ENCODE measurements at places on chromosomes 12 and 14.
A peak's percentile ranks its signal among the peaks of the same experiment; 100 is the strongest.

DNA sequence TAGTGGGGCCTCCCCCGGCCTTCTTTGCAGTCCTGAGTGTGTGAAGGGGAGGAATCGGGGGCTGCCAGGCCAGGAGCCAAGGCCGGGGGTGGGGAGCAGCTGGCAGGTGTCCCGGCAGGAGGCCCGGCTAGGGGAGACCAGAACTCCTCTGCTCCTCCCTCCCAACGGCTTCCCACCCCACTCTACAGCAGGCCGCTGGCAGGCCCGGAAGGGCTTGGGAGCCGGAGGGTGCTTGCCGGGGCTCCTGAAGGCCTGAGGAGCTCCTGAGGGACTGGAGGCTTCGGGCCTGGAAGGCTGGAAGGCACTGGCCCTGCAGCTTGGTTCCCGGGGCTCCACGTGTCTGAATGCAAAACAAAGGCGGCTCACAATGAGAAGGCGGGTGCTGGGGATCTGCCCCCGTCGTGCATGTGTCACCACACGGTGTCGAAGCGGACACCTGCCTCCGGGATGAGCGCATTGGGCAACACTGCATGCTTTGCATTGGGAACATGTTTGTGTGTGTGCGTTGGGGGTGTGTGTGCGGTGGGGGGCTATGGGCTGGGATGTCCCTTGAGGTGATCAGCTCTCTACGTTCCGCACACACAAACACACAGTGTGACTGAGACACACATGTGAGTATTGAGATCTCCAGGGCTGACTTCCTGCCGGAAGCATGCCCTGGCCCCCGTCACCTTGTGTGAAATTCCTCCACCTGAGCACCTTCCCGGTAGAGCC, 30.9 kb upstream of the ANKRD9 start:
- no peak for DNase-seq

- no peak for DNase-seq
These were observed 128.1 kb upstream of the AMIGO2 start for GRCh38 chr12:47207829-47208248.

GRCh38 chr14:103923863-103924262, 4.4 kb upstream of the TDRD9 start:
- no peak for DNase-seq

DNA sequence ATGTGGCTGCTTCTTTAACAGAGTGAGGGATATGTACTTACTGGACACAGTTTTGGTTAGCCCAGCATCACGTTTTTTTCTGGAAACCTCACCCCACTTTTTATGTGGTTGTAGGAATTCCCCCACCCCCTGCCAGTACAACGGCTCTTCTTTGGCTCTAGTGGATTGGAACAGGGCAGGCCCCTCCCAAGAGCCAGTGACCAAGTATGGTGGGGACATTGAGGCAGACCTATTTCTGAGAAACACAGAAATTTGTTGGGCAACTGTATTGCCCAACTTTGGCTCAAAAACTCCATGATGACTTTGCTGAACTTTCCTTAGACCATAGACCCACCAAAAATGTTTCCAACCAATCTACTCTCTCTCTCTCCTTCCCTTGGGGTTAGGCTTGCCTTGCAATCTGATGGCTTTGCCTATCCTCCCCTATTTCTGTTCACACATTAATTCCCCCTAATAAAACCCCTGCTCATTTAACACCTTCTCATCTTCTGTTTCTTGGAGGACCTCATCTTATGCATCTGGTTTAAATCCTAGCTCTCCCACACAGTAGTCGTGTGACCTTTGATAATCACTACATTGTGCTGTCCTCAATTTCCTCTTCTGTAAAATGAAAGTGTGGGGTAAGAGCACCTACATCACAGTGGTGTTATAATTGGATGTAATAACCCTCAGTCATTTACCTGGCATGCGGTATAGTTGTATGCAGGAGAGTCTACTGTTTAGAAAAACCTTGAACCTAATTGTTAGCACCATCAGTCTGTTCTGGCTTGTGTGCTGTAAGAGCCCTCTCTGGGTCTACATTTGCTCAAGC, 71.7 kb downstream of the IGF1 start:
- no peak for DNase-seq

DNA sequence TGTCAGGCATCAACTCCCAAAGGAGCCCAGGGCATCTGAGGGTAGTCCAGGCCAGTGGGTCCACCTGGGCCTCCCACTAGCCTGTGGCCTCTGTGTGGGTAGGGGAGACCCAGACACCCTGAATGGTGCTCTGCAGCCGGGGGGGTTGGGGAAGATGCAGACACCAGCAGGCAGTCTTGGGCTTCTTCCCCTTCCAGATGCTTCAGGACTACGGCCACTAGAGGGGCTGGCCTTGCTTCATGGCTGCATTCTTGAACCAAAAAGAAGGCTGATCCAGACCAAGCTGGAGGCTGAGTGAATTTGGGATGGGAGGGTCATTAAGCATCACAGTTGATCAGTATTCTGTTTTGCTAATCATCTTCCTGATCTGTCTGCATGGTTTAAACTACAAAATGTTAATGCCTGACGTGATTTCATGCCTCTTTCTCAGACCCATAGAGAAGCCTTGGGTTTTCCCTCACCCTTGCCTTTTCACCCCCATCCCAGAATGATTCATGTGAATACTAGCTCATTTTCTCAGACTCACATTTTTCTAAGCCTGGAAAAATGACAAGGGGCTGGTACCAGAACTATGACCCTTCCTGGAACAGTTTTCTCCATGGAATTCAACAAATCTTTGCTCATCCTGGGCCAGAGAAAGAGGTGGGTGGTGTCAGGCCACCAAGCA, 134.2 kb downstream of the NTF3 start:
- peak; percentile 85 for DNase-seq

- DNase-seq: peak; percentile 6
These were observed 178.5 kb downstream of the SSPN start for GRCh38 chr12:26373606-26374495.

DNA sequence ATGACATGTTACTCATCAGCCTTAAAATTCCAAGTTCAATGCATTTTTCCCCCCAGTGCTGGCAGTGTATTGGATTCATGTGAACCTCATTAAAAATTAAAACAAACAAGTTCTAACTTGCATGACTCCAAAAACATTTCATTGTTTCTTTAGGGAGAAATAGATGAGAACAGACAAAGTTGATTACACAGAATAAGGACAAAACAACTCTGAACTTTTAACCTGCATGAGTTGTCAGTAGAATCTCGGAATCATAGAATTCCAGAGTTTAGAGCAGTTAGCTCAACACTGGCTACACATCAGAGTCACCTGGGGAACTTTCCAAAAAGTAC, 127.5 kb downstream of the TMX1 start:
- DNase-seq: peak; percentile 91

DNA sequence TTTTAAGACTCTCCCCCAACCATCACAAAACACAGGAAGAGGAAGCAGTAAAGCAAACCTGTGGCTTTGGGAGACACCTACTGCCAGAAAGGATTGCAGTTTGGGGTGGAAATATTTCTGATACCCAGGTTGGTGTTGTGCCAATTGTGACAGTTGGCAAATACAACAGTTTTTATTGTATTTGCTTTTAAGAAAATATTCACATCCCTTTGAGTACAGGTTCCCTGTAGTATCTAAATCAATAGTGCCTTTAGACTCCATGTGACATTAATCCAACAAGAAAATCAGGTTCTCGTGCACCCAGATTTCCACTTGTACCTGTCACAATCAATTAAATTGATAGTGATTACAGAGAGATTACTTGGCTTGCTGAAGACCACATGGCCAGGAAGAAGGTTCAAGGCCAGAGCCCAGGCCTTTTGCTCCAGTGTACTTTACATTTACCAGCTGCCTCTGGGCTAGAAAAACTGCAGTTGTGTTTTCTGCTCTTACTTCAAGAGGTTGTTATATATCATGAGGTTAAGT, 361.2 kb downstream of the ATP23 start:
- DNase-seq: no peak

DNA sequence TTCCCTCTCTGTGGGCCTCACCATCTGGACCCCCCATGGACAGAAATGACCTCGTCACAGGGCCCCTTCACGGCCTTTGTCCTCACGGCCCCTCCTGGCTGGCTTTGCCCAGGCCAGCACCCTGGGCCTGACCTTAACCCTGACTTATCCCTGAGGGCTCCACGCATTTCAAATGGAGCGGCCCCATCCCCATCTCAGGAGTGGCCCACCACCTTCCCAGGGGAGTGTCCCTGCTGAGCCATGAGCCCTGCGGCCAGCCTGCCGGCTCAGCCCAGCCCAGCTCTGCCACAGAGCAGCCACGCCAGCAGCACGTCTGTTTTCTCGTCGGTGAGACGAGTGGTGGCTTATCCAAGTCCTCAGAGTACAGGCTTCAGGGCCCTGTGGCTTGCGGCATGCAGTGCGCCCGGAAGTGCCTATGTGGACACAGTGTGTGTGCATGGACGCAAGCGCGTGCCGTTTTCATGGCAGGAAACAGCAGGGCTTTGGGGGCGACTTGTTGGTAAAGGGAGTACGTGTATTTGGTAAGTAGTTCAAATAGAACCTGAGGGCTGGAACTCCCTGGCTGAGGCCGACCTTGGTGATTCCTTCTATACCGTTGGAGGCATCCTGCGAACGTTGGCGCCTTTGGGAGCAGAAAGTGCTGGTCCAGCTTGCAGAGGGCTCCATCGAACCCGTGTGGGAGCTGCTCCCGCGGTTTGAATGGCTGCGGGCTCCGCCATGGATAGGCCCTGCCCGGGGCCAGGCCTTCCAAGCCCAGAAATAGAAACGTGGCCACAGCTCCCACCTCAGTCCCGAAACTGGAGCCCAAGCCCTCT, 52.1 kb downstream of the LRCOL1 start:
- no peak for DNase-seq

Measured in AG10803 (cell line).